ENCODE measurements at places on chromosomes 6 and 20. TPM values are rescaled to one million over a fixed set of nuclear protein-coding genes. Genes with fewer than 3 reads are reported as not detected.
A peak's percentile ranks its signal among the peaks of the same experiment; 100 is the strongest.

The NFATC2 gene
- 36.4 TPM for total RNA-seq

The UNC5CL gene
- total RNA-seq: 0.26 TPM

GRCh38 chr6:158323561-158323958, 11.3 kb downstream of the TULP4 start:
- DNase-seq: no peak
- no peak overlapping the region for H3K4me3 ChIP-seq
- H3K27me3 ChIP-seq: no peaks in the 10 kb centered on the region
- H3K36me3 ChIP-seq: no peaks in the 10 kb centered on the region
- H3K27ac ChIP-seq: no peak overlapping the region

DNA sequence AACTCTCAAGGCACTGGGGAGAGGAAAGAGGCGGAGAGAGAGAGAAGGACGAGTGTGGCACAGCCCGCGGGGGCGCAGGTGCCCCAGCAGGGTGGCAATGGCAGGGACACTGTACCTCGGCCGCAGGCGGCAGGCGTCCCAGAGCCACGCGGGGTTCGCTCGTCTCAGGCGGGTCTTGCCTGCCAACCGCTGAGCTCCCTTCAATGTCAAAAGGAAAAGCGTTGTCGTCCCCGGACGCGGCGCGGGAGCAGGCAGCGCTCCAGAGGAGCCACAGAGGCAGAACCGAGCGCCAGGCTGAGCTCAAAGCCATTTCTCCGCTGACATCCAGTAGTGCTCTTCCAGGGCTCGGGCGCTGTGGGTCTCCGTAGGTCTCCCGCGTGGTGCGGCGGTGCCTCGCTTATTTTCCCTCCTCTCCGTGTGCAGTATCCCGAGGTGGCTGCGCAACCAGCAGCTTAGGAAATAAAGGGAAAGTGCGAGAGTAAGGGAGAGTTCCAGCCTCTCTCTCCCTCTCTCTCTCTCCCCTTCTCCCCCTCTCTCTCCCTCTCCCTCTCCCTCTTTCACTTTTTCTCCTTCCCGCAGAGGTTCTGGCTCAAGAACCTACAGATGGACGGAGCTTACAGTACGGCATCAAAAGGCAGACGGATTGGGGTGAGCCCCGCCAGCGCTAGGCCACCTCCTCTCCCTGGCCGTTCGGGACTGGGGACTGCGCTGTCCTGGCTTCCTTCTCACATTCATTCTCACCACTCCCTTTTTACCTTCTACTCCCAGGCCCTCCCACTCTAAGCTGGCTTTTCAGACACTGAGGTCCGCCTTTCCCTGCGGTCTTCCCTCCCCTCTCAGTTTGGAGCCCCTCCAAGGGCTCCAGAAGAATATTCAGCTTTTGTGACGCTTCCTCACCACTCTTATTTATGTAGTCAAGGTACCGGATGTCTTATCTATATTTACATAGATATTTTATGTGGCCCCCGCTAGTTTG, at the start of gene LAMA4:
TSS of gene LAMA4 (minus strand) at position 727 of the 976 bp plus-strand sequence. CDS start at position 310, 417 bp downstream.
- H3K4me1 ChIP-seq: no peaks in the 10 kb centered on the region
- peak within 1 kb of the TSS; percentile 76 for H3K4me3 ChIP-seq
- peak within 1 kb of the TSS; percentile 98 for H3K27ac ChIP-seq
- no peaks in the 10 kb centered on the region for H3K36me3 ChIP-seq

DNA sequence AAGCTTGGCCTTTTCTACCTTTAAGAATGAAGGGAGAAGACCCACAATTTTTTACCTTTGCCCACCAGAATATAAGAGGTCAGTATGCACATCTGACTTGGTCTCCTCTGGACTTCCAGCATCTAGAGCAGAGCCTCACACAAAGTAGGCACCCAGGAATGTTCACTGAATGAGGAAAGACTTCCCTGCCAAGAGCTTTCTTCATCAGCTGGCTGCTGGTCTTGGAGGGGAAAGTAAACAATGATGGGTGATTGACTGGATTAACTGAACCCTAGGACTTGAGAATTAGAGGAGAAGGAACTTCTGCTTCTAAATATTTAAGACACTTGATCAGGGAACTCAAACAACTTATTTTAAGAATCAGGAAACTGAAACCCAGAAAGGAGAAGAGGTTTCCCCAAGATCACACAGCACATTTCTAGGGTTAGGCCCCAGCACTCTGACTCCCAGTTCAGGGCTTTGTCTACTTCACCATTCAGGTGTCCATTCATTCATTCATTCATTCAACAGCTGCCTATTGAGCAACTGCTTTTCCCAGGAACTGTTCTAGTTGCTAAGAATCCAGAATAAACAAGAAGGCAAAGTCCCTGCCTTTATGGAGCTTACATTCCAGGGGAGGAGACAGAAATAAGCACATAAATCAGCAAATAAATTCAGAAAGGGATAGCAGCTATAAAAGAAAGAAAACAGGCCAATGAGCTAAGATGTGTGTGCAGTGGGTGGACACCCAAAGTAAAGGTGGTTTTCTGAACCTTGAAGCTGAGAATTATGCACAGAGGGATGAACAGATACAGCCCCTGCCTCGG, 216.9 kb upstream of the LRFN2 start:
- no peak overlapping the region for H3K27ac ChIP-seq
- no peaks in the 10 kb centered on the region for H3K27me3 ChIP-seq
- H3K4me3 ChIP-seq: no peak overlapping the region
- H3K4me1 ChIP-seq: no peaks in the 10 kb centered on the region

DNA sequence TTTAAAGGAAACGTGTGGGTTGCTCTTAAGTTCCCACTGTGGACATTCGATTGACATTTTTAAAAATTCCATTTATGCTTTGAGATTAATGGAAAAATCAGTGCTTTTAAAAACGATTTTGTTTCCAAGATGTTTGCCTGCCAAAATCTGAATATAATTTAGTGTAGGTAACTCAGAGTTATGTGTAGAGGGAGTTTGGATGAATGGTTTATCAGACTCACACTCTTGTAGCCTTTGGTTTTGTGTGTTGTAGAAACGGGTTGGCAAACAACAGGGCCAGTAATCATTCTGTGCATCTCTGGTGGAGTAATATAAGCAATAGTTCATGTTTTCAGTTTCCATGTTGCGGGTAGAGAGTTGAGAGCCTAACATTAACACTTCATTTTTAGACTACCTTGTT, 140.6 kb downstream of the RPS12 start:
- DNase-seq: no peak
- no peak overlapping the region for H3K4me3 ChIP-seq
- H3K4me1 ChIP-seq: no peaks in the 10 kb centered on the region
- H3K27ac ChIP-seq: no peak overlapping the region
- no peaks in the 10 kb centered on the region for H3K27me3 ChIP-seq

GRCh38 chr6:87105823-87106222, 10.9 kb upstream of the CGA start:
- H3K27me3 ChIP-seq: no peaks in the 10 kb centered on the region
- no peak overlapping the region for H3K4me3 ChIP-seq
- H3K4me1 ChIP-seq: no peaks in the 10 kb centered on the region
- H3K27ac ChIP-seq: no peak overlapping the region
- H3K36me3 ChIP-seq: no peaks in the 10 kb centered on the region
- DNase-seq: no peak
